ENCODE measurements at places on chromosomes 6 and 20. TPM values are rescaled to one million over a fixed set of nuclear protein-coding genes. Genes with fewer than 3 reads are reported as not detected.

DNA sequence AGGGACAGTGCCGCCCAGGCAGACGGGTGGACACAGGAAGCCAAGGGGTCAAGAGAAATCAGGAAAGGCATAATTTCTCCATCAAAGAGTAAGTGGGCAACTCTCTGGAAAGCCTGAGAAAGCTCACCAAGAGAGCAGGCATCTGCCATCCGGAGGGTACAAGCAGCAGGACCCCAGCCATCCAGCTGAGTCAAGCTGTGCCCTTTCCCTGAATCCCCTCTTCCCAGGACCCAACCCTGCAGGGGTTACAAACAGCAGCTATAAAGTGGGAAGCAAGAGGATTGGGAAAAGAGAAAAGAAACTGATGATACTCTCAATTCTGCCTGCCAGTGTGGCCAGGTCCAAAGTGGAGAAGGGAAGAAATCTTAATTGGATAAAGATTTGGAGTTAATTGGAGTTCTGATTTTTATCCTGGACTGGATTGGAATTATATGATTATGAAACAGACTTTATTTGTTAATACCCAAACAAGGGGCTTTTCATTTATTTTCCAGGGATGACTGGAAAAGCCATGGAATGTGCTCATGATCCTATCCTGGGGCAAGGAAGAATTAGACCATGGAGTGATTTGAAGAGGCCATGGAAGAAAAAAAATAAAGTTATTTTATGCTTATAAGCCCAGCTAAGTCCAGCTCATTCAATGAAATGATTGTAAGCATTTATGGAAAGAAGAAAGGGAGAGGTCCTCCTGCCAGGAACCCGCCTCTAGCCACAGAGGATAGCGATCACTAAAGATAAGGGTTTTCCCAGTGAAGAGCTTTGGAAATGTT lies 34.9 kb downstream of the NHLRC1 start:
- DNase-seq, result no peak

DNA sequence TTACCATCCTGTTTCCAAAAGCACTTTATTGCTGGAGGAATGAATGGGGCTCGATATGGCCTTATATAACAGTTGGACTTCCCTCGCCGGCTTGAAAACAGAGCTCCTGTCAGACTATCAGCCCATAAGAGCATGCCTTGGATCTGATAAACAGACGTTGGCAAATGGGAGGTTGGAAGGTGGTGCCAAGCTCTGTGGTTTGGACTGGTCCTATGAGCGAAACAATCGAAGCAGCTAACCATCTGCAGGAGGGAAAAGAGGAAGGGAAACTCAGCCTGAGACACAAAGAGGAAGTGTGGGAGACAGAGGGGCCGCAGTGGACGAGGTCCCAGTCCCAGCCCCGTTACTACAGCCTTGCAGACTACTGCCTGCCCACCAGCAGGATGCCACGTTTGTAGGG lies 92.9 kb downstream of the TFAP2C start:
- no peak for DNase-seq

DNA sequence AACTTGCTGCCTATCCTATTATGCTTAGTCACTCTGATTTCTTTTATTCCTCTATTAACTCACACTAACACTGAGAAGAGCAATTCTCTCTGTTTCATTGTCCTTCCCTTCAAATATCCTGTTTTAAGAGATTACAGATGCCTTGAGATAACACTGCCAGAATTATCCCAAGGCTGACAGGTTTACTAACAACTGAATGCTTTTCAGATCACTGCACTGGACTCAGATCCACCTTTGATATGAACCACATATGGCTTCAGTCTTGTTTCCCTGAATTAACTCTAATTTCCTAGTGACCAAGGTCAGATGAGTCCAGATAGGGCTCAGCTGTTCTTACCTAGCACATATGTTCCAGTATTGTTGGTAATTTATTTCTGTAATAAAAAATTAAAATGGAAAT lies 633.1 kb downstream of the GRIK2 start:
- DNase-seq, result no peak

GRCh38 chr6:751765-752164 lies 58.8 kb upstream of the EXOC2 start:
- no peak for DNase-seq

- DNase-seq, result no peak
These were observed 7.8 kb downstream of the HCRTR2 start for GRCh38 chr6:55182016-55182650.

GRCh38 chr6:39330057-39330456 lies 7.6 kb upstream of the KCNK16 start:
- DNase-seq, result no peak

GRCh38 chr20:6525447-6526303 lies 241.8 kb upstream of the BMP2 start:
- DNase-seq, result no peak

DNA sequence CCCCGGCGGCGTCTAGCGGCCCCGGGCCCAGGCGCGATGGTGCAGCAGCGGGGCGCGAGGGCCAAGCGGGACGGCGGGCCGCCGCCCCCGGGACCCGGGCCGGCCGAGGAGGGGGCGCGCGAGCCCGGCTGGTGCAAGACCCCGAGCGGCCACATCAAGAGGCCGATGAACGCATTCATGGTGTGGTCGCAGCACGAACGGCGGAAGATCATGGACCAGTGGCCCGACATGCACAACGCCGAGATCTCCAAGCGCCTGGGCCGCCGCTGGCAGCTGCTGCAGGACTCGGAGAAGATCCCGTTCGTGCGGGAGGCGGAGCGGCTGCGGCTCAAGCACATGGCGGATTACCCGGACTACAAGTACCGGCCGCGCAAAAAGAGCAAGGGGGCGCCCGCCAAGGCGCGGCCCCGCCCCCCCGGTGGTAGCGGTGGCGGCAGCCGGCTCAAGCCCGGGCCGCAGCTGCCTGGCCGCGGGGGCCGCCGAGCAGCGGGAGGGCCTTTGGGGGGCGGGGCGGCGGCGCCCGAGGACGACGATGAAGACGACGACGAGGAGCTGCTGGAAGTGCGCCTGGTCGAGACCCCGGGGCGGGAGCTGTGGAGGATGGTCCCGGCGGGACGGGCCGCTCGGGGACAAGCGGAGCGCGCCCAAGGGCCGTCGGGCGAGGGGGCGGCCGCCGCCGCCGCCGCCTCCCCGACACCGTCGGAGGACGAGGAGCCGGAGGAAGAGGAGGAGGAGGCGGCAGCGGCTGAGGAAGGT lies 715 bp downstream of the SOX12 start:
- DNase-seq, result no peak

DNA sequence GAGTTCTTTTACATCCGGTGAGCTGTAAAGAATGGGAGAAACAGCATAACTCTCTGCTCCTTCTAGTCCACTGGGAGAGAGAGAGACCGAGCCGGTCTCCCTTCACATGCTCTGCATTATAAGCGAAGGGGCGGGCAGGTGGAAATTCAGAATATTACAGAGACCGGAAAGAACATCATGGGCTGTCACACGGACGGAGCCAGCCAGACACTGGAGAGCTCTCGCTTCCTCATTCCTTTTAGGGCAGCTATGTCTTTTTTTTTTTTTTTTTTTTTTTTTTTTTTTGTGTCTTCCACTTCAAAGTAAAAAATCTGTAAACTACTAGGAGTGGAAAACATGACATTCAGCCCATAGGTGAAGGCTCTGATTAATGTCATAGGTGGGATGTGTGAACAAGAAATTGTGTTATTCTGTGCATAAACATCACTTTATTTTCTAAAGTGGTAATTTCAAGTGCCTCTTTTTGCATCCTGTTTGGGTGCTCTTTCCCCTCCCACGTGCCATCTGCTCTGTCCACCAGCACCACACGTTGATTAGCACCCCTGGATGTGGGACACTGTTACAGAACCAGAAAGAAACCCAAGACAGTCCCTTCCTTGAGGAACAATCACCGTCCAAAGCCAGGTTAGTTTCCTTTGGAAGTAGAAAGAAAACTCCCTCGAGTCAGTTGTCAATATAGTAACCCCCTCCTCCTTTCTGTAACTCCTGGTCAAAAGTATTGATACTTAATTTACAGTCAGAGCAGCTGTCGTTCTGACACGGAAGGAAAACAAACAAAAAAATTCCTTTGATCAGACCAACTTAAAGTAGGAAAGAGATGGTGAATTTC lies at the start of gene TAGAP:
TSS of gene TAGAP (minus strand) at position 93 of the 829 bp plus-strand sequence. CDS start 845 bp downstream, outside the sequence.
- DNase-seq, result no peak

DNA sequence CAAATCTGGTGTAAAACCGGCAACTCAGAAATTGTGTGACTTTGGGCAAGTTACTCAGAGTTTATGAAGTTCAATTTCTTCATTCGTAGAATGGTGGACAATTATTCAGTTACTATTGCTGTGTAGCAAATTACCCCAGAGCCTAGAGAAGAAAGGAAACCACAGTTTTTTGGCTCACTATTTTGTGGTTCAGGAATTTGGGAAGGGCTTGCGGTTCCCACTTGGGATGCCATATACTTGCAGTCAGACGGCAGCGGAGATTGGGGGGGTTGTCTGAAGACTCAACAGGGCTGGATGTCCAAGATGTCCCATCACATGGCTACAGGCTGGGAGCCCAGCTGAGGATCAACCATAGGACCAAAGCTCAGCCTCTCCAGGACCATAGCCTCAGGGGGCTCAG lies 108.1 kb downstream of the PCSK2 start:
- no peak for DNase-seq

DNA sequence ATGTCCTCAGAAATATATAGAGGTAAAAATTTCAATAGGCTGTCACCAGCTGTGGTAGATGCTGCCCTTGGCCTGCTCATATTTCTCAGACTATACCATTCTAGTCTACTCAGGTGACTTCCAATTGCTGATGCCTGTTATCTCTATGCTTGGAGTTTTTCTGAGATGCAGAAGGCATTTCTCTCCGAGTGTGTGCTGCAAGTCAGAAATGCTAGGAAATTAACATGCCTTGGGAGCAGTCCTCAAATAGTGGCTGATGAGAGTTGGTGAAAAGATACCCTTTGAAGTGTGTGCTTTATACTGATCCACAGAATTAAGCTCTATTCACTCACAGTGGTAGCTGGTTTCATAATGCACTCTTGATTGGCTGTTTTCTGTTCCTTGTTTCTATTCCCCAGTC lies 43.2 kb upstream of the PKIB start:
- DNase-seq, result no peak

GRCh38 chr6:5338177-5338960 lies 77.1 kb downstream of the FARS2 start:
- no peak for DNase-seq

DNA sequence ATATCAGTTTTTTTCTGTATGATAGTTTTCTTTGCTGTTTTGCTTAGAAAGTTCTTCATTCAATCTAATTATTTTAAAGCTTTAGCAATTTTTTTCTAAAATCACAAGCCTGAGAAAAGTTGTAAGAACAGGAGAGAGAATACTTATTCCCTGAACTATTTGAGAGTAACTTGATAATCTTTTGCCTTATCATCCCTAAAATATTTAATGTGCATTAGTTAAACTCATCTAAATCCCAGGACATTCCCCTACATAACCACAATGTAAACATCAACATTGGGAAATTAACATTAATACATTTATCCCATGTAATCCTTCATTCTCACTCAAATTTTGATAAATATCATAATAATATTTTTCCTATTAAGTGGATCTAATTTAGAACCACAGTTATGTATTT lies 241.8 kb downstream of the CD109 start:
- no peak for DNase-seq

DNA sequence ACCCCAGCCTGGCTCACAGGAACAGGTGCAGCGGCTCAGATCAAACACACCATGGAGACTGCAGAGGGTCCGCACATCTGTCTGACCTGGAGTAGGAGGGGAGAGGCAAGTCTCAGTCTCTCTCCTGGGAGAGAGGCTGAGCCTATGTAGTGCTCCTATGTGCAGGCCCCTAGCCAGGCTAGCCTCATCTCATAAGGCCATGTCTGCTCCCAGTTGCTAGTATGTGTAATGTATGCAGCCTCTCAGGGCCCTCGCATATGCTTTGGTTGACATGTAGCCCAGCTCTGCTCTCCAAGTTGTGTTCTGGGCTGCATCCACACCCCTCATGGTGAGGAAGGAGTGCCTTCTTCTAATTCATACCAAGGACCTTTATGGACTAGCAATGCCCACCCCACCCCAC lies 11.8 kb downstream of the TNXB start:
- no peak for DNase-seq

- DNase-seq, result peak; percentile 17
These were observed 27.8 kb upstream of the ERVFRD-1 start for GRCh38 chr6:11139051-11139960.

- DNase-seq, result no peak
These were observed 616.4 kb upstream of the ARID1B start for GRCh38 chr6:156160795-156161165.

DNA sequence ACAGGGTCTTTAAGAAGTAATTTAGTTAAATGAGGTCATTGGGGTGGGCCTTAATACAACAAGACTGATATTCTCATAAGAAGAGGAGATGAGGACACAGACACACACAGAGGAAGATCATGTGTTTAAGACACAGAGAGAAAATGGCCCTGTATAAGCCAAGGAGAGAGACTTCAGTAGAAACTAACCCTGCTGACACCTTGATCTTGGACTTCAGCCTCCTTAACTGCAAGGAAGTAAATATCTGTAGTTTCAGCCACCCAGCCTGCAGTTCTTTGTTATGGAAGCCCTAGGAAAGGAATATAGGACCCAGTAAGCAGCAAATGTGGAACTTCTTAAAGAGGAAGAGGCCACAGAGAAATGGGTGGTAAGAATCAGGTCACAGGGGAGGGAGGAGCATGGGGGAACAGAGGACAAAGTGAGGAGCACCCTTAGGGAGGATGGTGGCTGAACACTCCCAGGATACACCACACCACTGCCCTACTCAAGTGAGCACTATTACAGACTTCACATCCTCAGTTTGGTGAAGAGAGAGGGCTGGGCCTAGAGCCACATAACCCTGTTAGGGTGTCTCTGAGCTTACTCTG lies 762 bp downstream of the SIRPB1 start:
- DNase-seq, result no peak

The TREM1 gene
- 0.20 TPM for polyA plus RNA-seq

The SIRPB2 gene
- not detected for polyA plus RNA-seq

The RREB1 gene
- 1.2 TPM for polyA plus RNA-seq

The PREX1 gene
- polyA plus RNA-seq, result 0.75 TPM

The JAG1 gene
- polyA plus RNA-seq, result 10.6 TPM

The SLC35F1 gene
- 0.02 TPM for polyA plus RNA-seq

The NXT1 gene
- 19.2 TPM for polyA plus RNA-seq

The SYNDIG1 gene
- 1.0 TPM for polyA plus RNA-seq

The AKAP12 gene
- polyA plus RNA-seq, result 27.7 TPM

The CGA gene
- 2.6 TPM for polyA plus RNA-seq

The TP53INP2 gene
- polyA plus RNA-seq, result 5.1 TPM

Data from BJ (cell line).